ENCODE measurements at places on chromosomes 6 and 20. TPM values are rescaled to one million over a fixed set of nuclear protein-coding genes. Genes with fewer than 3 reads are reported as not detected.
A peak's percentile ranks its signal among the peaks of the same experiment; 100 is the strongest.

DNA sequence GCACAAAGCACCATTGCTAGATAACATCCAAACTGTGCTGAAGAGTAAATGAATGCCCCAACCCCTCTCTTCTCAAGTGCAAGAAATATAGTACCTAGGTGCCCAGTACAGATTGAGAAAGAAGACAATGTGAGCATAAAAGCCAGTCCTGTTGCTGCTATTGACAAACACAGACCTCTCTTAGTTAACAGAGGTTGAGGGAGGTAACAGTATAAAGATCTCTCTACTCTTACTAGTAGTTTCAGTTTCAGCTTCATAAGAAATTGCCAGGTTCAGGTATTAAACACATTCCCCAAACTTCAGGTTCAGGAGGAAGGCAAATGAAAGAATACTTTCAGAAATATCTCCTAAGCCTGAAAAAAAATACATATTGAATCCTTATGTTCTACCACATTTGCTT is 31.4 kb downstream of the TBC1D32 start:
- no peak for DNase-seq

DNA sequence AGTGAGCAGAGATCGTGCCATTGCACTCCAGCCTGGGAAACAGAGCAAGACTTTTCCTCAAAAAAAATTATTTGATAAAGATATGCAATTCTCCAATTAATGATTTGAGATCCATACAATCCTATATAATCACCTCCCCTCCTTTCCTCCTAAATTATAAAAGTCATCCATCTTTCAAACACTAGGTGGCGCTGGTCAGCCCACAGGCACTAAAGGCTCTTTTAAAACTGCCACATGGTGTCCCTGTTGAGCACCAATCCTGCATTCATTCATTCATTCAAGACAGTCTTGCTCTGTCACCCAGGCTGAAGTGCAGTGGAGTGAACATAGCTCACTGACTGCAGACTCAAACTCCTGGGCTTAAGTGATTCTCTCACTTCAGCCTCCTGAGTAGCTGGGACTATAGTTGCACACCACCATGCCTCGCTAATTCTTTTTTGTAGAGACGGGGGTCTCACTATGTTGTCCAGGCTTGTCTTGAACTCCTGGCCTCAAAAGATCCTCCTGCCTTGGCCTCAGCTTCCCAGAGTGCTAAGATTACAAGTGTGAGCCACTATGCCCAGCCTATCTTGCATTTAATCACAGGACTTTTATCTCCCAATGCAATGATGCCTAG is 58.7 kb upstream of the SLC2A12 start:
- peak; percentile 38 for DNase-seq

GRCh38 chr20:36541227-36541767 is at the start of gene MYL9:
MYL9 (plus strand) TSS chr20:36541519; CDS start chr20:36544885, 3,366 bp downstream.
- peak; percentile 27 for DNase-seq

DNA sequence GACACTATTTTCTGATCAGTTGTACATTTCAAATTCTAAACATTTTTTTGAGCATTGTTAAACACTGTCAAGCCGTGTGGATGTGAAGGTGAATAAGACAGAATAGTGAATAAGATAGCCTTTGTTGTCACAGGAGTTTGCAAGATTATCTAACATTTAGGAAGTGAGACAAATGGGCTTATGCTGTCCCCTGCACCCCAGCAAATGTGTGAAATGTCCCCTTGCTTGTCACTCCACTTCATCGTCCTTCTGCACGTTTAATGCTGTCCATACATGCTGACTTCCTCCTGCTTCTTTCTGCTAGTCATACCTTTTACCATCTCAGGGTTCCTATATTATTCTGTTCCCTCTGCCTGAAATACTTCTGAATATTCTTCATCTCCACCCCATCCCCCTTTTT is 62.6 kb downstream of the CBFA2T2 start:
- DNase-seq: no peak

GRCh38 chr6:97195117-97195516 is 87.9 kb downstream of the MMS22L start:
- DNase-seq: no peak

DNA sequence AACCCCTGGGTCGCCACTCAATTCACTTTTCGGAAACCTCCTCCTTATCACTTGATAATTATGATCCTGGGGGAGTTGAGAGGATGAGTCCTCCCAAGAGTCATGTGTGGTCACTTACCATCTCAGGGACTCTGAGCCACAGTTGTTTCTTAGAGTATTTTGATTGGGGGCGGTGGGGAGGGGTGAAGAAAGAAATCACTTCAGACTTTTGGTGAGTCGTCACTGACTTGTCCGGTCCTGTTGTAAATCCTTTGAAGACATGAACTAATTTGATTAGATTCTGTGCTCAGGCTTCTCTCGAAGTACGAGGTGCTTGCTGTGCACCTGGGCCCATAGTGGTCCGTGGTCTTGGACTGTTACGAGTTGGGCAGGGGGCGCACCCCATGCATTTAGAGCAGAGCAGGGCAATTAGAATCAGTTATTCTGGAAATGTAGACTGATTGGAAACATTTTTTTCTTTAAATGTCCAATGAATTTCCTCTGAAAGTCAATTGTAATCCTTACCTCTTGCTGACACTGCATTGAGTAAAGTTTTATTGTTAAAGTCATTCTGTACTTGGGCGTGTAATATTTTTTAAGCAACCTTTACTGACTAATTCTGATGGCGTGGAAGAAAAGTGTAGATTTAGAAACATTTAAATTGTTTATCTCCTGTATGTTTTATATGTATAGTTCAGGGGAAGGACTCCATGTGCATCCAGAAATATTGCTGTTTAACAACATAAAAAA is 173.4 kb downstream of the SLC16A10 start:
- DNase-seq: no peak

DNA sequence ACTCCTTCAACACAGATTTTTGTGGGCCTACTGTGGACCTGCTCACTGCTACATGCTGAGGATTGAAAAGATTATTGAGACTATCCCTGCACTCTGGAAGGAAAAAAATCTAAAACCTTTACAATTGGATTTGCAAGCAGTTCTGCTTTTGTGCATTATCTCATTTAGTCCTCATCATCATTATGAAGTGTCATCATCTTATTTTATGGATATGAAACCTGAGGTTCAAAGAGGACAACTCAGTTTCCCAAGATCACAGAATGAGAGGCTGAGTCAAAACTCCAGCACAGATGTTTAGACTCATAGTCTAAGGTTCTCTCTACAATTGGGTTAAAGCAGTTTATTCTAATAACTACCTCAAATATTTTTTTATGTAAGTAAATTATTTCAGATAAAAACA is 160.2 kb upstream of the MARCKS start:
- DNase-seq: no peak

- DNase-seq: no peak
These were observed 1001.8 kb upstream of the CITED2 start for GRCh38 chr6:140376209-140376608.

- no peak for DNase-seq
These were observed 9.5 kb upstream of the RAMACL start for GRCh38 chr6:166595949-166596348.

DNA sequence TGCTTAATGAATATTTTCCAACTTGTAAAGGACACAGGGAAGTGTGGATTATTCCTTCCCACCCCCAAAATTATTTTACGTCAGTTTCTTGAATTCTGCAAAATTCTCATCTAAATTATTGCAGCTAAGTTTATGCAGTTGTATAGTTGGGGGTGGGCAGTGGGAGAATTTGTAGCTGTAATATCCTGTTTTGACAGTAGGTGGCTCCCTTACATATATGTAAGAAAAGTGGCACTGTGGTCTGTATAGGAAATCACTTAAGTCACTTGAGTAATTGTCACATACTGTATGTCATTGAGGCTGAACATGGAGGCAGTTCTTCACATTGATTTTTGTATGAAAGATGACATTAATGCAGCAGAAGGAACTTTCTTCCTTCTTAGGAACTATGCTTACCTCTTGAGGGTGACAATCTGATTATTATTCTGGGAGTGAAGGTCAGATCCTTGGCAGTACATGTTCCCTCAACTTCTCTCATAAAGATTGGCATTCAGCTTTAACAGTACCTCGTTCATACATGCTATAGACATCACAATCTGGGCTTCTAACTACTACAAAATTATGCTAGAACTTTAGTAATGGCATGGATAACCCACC is 14.6 kb upstream of the CFAP206 start:
- DNase-seq: peak; percentile 63

GRCh38 chr6:96911751-96912150 is 12.8 kb upstream of the KLHL32 start:
- DNase-seq: no peak

DNA sequence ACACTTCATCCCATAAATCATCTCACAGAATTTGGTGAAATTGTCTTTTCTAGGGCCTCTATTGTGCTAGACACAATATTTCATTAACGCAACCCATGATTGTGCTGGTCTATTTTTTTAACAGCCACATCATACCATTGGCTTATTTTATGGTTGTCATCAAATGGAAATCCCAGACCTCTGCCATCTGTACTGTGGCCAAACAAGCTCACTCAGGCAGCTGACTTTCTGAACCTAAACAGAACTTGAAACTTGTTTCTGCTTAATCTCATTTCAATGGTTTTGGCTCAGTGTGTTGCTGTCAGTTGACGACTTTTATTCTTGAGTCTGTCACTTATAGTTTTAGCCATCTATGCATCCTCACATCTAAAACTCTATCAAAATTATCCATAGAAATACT is 111.8 kb downstream of the HAO1 start:
- no peak for DNase-seq

The PLAGL1 gene
- 2.0 TPM for polyA plus RNA-seq

- no peak for DNase-seq
These were observed 315.9 kb downstream of the NKAIN2 start for GRCh38 chr6:124119596-124119995.

DNA sequence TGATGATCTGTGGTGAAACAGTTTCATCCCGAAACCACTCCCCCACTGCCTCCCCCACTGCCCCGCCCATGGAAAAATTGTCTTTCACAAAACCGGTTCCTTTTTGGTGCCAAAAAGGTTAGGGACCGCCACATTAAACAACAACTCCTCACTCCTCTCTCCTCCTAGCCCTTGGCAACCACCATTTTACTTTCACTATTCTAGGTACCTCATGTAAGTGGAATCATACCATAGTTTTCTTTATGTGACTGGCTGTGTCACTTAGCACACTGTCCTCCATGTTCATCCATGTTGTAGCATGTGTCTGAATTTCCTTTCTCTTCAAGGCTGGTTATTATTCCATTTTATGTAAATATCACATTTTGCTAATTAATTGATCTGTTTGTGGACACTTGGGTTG is 99.3 kb downstream of the UTRN start:
- DNase-seq: no peak

GRCh38 chr6:15284743-15285142 is 38.9 kb downstream of the JARID2 start:
- no peak for DNase-seq

DNA sequence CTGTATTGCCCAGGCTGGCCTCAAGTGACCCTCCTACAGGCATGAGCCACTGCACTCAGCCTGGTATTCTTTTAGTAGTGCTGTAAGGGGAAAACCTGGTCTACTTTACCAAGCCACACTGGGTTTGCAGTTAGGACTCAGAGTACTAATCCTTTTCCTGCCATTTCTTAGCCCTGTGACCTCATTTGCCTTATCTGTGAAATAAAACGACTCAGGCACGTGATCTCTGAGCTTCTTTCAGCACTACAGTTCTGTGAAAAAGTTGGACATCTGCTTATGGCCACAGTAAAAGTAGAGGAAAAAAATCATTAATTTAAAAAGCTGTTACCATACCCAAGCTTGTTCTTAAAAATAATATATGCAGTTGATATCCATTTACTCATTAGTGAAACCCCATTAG is 1007.5 kb downstream of the KIF16B start:
- no peak for DNase-seq

DNA sequence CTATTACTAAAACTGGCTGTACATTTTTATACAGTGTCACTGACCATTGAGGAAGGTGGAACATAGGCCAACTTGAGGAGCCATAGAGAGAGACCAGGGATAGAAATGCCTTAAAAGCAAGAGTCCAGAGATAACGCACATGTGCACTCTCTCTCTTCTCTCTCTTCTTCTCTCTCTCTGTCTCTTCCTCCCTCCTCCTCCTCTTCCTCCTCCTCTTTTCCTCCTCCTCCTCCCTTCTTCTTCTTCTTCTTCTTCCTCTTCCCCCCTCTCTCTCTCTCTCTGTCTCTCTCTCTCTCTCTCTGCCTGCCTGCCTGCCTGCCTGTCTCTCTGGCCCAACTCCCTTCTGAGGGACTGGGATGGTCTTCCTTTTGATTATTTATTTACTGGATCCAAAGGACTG is 16.3 kb upstream of the ADIG start:
- DNase-seq: no peak

GRCh38 chr6:80480421-80481157 is 374.1 kb downstream of the BCKDHB start:
- DNase-seq: no peak

GRCh38 chr6:25640446-25640845 is 11.6 kb upstream of the SCGN start:
- no peak for DNase-seq

- no peak for DNase-seq
These were observed 37.4 kb upstream of the TNFAIP3 start for GRCh38 chr6:137829641-137830083.

DNA sequence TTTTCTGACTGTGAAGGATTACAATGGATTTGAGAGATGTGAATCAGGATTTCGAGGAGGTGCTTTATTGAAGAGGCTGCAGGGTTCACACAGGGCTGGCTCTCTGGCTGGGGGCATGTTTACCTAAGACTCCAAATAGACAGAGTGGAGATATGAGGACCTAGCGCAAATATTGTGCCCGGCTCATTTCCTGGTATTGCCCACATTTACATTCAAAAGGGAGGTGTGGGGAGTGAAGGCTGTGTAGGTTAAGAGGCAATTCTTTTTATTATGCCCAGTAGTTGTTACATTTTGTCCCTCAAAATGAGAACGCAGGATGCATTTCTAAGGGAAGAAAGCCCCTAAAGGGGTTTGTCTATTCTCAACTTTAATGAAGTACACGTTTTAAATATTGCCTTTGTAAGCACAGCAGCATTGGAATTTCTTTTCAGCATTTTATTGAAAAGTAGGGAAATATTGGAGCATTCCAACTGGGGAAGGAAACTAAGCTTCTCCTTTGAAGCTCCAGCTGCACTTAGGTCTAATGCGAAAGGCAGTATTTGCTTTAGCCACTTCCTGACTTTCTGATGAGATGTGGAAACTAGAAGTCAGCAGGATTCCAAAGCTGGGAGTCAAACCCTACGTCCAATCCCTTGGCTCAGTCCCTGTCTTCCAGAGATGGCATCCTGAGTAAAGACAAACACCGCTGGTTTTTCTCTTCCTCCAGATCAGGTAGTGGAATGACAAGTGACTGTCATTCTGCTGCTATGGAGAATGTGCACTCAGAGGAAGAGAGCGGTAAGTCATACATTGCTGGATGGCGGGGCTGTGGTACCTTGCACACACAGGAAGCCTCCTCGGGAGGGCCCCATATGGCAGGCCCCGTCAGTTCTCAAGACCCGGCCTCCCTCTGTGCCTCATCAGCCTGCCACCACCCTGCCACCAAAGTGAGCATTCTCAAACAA is 70.7 kb downstream of the MYB start:
- DNase-seq: no peak

The ZNF334 gene
- not detected for polyA plus RNA-seq

GRCh38 chr6:91852252-91852651 is 1265.4 kb upstream of the MAP3K7 start:
- DNase-seq: no peak

Measured in naive thymus-derived CD4-positive, alpha-beta T cell (primary cell).